Stimulated activated CD8-positive, alpha-beta memory T cell treated with anti-CD3 and anti-CD28 coated beads, Interleukin-4, amount 100 ng/mL, for 4 hours (primary cell): ENCODE measurements at places on chromosomes 3 and 15.

- DNase-seq: no peak
Measured at GRCh38 chr15:33808720-33809457, 159.4 kb upstream of the CHRM5 start.

GRCh38 chr3:106512846-106513245 lies 644.0 kb upstream of the CBLB start:
- DNase-seq: no peak

GRCh38 chr3:129393271-129393670 lies 35.2 kb downstream of the EFCAB12 start:
- DNase-seq: no peak

DNA sequence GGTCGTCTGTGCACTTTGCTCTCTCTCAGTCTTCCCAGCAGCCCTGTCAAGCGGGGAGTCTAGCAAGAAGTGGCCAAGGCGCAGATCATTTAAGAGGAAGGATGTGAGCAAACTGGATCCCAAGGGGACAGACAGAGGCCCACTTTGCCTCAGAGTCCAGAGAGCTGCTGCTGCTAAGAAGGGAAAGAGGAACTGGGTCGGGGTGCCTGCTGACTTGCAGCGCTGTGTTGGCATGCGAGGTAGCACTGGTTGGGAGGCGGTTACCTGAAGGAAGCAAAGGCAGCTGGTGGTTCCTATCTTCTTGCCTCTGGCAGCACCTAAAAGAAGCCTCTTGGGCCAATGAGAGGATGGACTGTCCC lies 28.1 kb downstream of the SMAD3 start:
- no peak for DNase-seq

DNA sequence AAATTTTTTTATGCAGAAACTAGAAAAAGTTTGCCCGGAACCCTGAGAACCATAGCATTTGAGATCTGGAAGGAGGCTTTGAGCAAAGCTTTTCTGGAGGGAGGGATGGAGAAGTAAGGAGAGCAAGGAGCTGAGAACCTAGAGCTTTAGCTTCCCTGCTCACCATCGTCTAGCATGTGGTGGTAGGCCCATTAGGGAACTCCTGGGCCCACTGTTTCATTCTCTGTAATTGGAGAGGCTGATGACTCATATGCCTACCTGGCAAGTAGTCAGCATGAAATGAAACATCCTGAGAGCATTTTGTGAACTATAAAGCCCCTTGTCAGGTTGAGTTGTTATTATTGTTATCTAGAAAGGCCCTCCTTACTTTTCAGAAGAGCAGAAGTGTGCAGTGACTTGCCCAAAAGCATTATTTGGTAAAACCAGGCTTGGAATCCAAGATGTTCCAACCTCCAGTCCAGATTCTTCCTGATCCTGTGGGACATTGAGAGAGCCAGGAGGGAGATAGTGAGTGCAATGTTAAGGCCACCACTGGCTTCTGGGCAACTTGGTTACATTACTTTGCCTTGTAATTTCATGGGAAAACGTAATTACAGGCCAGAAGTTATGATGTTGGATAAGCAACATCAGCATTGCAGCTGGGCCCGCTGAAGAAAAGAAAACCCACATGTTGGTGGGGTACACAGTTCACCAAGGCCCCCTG lies 104.5 kb upstream of the BFSP2 start:
- DNase-seq: no peak

- no peak for DNase-seq
Measured at GRCh38 chr3:132242790-132243189, 74.4 kb upstream of the ACP3 start.

DNA sequence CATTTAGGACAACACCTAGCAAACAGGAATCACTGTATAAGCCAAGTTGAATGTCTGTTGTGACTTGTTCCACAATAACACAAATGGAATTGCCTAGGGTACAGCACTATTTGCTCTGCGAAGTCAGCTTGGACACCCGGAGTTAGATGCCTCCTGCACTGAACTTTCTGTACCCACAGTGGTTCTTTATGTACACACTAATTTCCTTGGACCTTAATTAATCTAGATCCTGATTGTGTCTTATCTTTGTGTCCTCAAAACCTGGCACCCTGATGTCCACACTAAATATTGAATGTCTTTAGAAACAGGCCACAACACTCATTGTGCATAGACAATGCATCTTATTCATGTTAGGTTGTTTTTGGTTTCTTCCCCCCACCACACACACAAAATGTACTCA lies 278.9 kb upstream of the NR2F2 start:
- no peak for DNase-seq
